Large intestine (tissue), 12 donors: ENCODE measurements at places on chromosomes 4 and X. TPM values are rescaled to one million over a fixed set of nuclear protein-coding genes. Genes with fewer than 3 reads are reported as not detected.

The H2BW2 gene
- not detected for polyA plus RNA-seq

The ASB11 gene
- polyA plus RNA-seq = 0.03 TPM

The SLITRK2 gene
- polyA plus RNA-seq = 1.2 TPM

The XPNPEP2 gene
- polyA plus RNA-seq = 353 TPM

The ARHGEF38 gene
- 10.7 TPM for polyA plus RNA-seq

The CXorf51A gene
- not detected for polyA plus RNA-seq

The COQ2 gene
- 14.7 TPM for polyA plus RNA-seq

The MAP7D2 gene
- 4.1 TPM for polyA plus RNA-seq

The ADAMTS3 gene
- 2.2 TPM for polyA plus RNA-seq

The ANXA3 gene
- 81.3 TPM for polyA plus RNA-seq

The NDUFB11 gene
- 81.4 TPM for polyA plus RNA-seq

The MAGEA4 gene
- not detected for polyA plus RNA-seq

The GDPD2 gene
- 19.9 TPM for polyA plus RNA-seq

The DCAF12L2 gene
- 0.57 TPM for polyA plus RNA-seq

The TGIF2LX gene
- not detected for polyA plus RNA-seq

The MFAP3L gene
- 8.3 TPM for polyA plus RNA-seq

The MAGEA2B gene
- polyA plus RNA-seq = not detected

The NEK1 gene
- 11.2 TPM for polyA plus RNA-seq

The SPANXC gene
- not detected for polyA plus RNA-seq

The GYPE gene
- polyA plus RNA-seq = 0.70 TPM

The ELMOD2 gene
- polyA plus RNA-seq = 30.3 TPM

The IBSP gene
- 0.03 TPM for polyA plus RNA-seq

The RAI2 gene
- polyA plus RNA-seq = 5.9 TPM

The USP26 gene
- polyA plus RNA-seq = not detected

The PAGE4 gene
- not detected for polyA plus RNA-seq

The TBCK gene
- polyA plus RNA-seq = 29.0 TPM

The SMIM10 gene
- polyA plus RNA-seq = 2.8 TPM

The GRIA2 gene
- 4.4 TPM for polyA plus RNA-seq

The RPS6KA6 gene
- polyA plus RNA-seq = 8.2 TPM

The BST1 gene
- 52.7 TPM for polyA plus RNA-seq

The CENPVL3 gene
- polyA plus RNA-seq = 0.76 TPM

The CCDC158 gene
- polyA plus RNA-seq = 0.52 TPM

The MAGEA9B gene
- polyA plus RNA-seq = not detected

The TRPC3 gene
- polyA plus RNA-seq = 0.64 TPM

The VSIG1 gene
- 0.22 TPM for polyA plus RNA-seq

The UGT2B17 gene
- polyA plus RNA-seq = 287 TPM

The BGN gene
- 17.2 TPM for polyA plus RNA-seq

The PCSK1N gene
- 178 TPM for polyA plus RNA-seq

The DDX53 gene
- not detected for polyA plus RNA-seq

The MID2 gene
- 7.4 TPM for polyA plus RNA-seq

The TKTL2 gene
- 0.01 TPM for polyA plus RNA-seq

The HPGD gene
- 57.7 TPM for polyA plus RNA-seq

The SPINK2 gene
- polyA plus RNA-seq = 0.72 TPM

The ELOVL6 gene
- 14.1 TPM for polyA plus RNA-seq

The RENBP gene
- polyA plus RNA-seq = 85.8 TPM

The DOK7 gene
- 8.5 TPM for polyA plus RNA-seq

The GUCY1B1 gene
- 13.5 TPM for polyA plus RNA-seq

The SRPK3 gene
- polyA plus RNA-seq = 1.8 TPM

The TRIM75 gene
- polyA plus RNA-seq = 0.04 TPM

The GLRB gene
- 3.6 TPM for polyA plus RNA-seq

The TENT5D gene
- polyA plus RNA-seq = not detected

The CLCN4 gene
- polyA plus RNA-seq = 1.9 TPM

The MED12 gene
- polyA plus RNA-seq = 34.4 TPM

The CLDN22 gene
- not detected for polyA plus RNA-seq

The GYPB gene
- polyA plus RNA-seq = 3.4 TPM
